ENCODE measurements at places on chromosomes 13 and 19.
A peak's percentile ranks its signal among the peaks of the same experiment; 100 is the strongest.

GRCh38 chr13:33742321-33742720 lies 75.6 kb upstream of the RFC3 start:
- no peak for DNase-seq

DNA sequence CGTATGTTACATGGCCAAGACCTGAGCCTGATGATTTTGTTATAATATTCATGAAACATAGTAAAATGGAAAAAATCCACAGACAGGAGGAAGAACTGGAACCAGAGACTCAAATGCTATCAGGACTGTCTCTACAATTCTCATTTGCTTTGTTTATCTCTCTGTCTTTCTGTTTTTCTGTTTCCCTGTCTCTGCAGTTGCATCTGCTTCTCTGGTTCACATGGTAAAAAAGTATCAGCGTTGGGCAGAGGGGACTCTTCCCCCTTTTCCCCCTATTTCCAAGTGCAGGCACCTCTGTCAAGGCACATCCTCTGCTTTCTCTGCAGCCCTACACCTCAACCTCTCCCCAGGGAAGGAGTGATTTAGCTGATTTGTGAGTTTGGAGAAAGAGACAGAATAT lies 41.2 kb upstream of the VWA8 start:
- DNase-seq, result no peak

DNA sequence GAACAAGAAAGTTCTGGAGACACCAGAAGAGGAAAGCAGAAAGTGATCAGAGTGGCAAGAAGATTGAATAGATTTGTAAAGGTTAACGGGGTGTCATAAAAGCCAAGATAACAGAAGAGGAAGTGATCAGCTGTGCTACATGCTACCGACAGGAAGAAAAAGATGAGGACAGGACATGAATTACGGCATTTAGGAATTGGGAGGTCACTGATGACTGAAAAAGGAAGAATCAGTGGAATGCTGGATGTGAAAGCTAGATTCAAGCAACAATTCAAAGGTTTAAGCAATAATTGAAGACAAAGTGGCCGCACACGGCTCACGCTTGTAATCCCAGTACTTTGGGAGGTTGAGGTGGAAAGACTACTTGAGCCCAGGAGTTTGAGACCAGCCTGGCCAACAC lies 15.1 kb downstream of the ZNF160 start:
- no peak for DNase-seq

GRCh38 chr13:111245576-111246384 lies 74.7 kb upstream of the TEX29 start:
- no peak for DNase-seq

GRCh38 chr13:37087486-37087885 lies 18.0 kb downstream of the CSNK1A1L start:
- DNase-seq, result no peak

- no peak for DNase-seq
Observed at GRCh38 chr19:27673986-27674385, 1539.0 kb downstream of the UQCRFS1 start.

- DNase-seq, result no peak
Observed at GRCh38 chr19:52936954-52937325, 13.7 kb upstream of the ZNF888 start.

GRCh38 chr13:89061821-89062220 lies 1390.7 kb downstream of the SLITRK5 start:
- DNase-seq, result no peak

GRCh38 chr19:19207637-19208572 lies 3.9 kb upstream of the NCAN start:
- no peak for DNase-seq

- no peak for DNase-seq
Observed at GRCh38 chr19:51226067-51226466, 1.2 kb downstream of the CD33 start.

DNA sequence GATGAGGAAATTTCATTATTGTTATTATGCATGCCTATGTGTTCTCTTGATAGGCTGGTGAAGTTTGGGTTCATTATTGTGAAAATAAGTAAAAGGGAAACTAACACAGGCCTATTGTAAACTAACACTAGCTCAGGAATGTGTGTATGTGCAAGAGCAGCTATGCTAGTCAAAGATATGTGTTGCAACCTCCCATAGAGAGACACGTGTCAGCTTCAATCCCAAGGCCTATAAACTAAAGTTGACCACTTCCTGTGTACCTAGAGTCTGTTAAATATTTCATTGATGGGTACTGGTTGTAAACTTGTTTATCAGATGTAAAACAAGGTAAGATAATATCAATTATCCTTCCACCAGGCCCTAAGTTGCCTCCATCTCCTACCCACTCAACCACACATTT lies 44.7 kb upstream of the ZNF30 start:
- no peak for DNase-seq

GRCh38 chr19:4197625-4198466 lies 15.4 kb downstream of the ANKRD24 start:
- DNase-seq, result peak; percentile 33

- no peak for DNase-seq
Observed at GRCh38 chr19:50492303-50493052, 15.8 kb upstream of the GARIN5A start.

- DNase-seq, result no peak
Observed at GRCh38 chr19:17037966-17038500, 11.4 kb upstream of the CPAMD8 start.

DNA sequence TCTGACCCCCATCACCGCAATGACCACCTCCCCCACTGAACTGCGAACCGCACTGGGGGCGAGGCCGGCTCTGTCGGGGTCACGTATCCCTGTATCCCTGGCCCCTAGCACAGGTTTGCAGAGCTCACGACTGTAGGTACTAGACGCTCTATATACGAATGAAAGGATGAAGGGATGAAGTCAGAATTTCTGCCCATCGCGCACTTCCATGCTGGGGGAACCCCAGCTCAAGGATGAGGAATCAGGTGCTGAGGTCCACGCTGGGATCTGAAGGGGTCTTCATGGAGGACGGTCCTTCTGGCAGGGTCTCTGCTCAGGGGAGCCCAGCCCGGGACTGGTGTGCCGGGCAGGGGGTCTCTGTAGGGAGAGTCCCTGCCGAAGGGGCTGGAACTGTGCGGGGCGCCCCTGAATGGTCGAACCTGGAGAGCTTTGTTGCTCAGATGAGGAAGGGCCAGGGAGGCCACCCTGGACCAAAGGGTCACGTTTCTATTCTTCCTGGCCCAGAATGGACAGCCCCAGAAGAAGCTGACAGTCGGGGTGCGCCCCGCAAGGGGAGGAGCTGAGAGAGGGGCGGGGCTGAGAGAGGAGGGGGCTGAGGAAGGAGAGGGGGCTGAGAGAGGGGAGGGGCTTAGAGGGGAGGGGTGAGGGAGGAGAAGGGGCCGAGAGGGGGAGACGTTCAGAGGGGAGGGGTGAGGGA lies 37.9 kb upstream of the SEMA6B start:
- no peak for DNase-seq

GRCh38 chr19:43504426-43505185 lies at the start of gene PHLDB3:
PHLDB3 (minus strand) TSS chr19:43504746; CDS start chr19:43504118, 628 bp downstream.
- peak; percentile 41 for DNase-seq

DNA sequence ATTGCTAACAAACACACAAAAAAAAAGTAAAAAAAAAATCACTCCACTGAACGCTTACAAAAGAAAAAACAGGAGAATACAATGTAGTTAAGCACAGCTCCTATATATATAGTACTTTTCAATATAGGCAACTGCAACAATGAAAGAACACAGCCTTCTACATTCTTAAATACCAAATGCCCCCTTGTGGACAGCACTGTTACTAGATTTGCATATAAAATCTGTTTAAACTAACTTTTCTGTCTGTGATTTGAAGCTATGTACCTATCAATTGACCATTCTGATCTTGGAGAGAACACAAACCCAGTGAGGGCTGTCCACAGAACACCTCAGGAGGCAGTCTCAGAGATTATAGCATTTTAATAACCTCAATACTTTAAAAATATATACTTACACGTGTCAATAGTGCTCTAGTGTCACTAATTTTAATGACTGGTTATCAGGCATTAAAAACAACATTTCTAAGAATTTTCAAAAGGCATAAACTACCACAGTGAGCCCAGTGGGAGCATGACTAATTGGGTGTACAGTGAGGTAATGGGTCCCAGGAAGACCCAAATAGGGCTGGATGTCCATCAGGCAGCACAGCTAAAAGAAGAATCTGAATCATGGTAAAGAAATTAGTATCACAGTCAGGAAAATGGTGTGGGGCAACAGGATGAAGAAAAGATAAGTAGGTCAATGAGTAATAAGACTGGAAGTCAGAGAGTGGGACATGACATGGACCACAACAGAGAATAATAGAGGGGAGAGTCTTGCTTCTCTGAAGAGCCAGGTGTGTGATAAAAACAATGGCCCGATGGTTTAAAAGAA lies 22.2 kb downstream of the CCDC169 start:
- peak; percentile 51 for DNase-seq

GRCh38 chr13:25214491-25215252 lies 42.6 kb upstream of the AMER2 start:
- DNase-seq, result no peak

- no peak for DNase-seq
Observed at GRCh38 chr13:29535663-29536655, 59.5 kb downstream of the SLC7A1 start.

DNA sequence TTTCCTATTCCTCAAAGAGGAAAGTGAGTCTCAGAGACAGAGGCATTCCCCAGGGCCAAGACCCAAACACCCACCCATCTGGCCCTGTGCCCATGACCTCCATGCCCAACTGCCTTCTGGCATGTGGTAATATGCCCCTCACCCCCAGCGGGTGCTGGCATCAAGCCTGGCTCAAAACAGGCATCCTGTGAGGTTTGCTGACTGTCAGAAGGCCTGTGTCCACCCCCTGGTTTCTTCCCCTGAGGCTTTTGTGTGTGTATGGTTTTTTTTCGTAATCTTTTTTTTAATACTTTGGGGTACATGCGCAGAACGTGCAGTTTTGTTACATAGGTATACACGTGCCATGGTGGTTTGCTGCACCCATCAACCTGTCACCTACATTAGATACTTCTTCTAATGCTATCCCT lies 7.6 kb upstream of the KANK2 start:
- peak; percentile 96 for DNase-seq

DNA sequence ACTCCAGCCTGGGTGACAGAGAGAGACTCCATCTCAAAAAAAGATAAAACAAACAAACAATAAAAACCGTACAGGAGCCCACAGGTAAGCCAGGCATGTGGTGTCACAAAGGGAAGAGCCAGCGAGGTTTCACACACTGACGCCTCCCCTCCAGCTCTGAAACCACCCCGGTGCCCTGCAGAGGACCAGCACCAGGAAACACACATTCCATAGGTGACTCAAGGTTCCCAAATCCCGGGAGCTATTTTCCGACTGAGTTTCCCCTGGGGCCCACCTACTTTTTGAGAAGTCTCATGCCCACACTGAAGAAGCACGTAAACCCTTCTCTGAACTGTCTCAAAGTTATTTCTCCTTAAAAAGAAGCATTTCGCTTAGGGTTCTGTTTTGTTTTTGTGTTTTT lies 40.3 kb downstream of the RHPN2 start:
- DNase-seq, result no peak

- no peak for DNase-seq
Observed at GRCh38 chr13:86946734-86947133, 724.4 kb upstream of the SLITRK5 start.

DNA sequence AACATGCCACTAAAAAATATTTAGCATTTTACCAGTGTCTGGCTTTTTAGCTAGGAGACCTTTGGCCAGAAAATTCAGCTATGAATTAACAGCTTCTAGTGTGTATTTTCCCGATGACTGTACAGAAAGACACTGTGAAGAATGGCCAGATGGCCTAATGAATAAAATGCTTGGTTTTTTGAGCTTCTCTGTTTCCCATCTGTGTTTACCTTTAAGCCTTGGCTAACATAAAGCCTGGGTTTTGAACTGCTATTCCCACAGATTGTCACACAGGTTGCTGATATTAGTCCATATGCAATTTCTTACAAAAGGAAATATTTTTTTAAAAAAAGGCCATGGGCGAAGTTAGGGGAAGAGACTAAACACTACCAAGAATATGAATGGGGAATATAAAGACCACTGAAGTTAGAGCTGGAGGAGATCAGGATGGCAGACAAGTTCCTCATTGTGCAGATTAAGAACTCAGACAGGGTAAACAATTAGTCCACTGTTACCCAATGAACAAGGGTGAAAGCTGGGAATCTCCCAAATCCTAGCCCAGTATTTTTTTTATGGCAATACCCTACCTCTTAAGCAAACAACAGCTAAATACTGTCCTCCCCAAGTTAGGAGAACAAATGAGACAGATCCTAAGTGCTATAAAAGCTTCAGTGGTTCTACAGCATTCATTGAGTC lies 95.1 kb downstream of the DCT start:
- DNase-seq, result no peak

GRCh38 chr19:2282062-2282861 lies at the start of gene PEAK3:
PEAK3 (minus strand) TSS chr19:2282175; CDS start chr19:2280931, 1,244 bp downstream.
- peak; percentile 40 for DNase-seq

GRCh38 chr13:20175907-20176652 lies 15.2 kb upstream of the GJA3 start:
- no peak for DNase-seq

- peak; percentile 5 for DNase-seq
Observed at GRCh38 chr13:113491418-113491883, 940 bp upstream of the DCUN1D2 start.

GRCh38 chr19:6099599-6099998 lies 10.7 kb downstream of the RFX2 start:
- DNase-seq, result no peak

DNA sequence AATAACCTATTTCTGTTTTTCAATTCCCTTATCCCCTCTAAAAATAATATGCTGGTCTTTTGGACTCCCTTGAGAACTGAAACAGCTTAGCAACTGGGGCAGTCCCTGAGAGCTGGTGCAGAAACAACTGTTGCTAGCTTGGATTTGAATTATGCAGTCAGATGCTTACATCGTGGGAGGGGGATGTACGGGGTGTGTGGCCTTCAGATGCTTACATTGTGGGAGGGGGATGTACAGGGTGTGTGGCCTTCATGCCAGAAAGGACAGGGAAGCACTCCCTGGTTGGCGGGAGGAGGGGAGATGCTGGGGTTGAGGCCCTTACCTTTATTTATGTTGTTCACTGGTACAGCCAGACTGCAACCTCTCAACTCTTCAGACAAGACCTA lies 25.6 kb downstream of the LRCH1 start:
- no peak for DNase-seq

GRCh38 chr13:22933571-22934181 lies 247.1 kb upstream of the SGCG start:
- no peak for DNase-seq

DNA sequence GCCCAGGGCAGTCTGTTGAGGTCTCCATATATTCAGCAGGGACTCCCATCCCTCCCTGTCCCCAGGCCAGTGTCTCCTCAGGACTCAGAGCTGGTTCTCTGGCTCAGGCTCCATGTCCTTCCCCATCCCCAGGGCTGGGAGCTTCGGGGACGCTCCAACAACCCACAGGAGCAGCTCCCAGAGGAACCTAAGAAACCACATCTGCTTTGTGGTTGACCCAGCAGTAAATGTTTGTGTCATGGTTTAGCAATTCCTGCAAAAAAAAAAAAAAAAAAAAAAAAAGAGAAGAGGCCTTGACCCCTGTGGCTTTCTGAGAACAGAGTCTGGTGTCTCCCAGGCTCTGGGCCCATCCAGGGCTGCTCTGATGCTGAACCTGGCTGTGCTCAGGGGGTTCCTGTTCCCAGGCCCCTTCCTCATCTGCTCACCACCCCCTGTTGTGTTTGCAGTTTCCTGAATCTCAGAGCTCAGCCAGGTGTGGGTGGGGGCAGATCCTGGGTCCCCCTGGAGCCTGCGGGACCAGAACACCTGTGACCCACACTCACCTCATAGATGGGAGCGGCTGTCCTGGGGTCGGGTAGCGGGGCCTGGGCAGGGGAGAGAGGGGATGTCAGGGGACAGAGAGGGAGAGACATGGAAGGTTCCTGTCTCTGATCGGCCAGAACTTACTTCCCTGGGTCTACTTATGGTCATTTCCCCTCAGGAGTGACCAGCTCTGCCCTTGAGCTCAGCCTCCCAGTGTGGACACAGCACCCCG lies 25.2 kb upstream of the CEACAM1 start:
- no peak for DNase-seq
